ENCODE measurements at places on chromosomes 3 and 15.

DNA sequence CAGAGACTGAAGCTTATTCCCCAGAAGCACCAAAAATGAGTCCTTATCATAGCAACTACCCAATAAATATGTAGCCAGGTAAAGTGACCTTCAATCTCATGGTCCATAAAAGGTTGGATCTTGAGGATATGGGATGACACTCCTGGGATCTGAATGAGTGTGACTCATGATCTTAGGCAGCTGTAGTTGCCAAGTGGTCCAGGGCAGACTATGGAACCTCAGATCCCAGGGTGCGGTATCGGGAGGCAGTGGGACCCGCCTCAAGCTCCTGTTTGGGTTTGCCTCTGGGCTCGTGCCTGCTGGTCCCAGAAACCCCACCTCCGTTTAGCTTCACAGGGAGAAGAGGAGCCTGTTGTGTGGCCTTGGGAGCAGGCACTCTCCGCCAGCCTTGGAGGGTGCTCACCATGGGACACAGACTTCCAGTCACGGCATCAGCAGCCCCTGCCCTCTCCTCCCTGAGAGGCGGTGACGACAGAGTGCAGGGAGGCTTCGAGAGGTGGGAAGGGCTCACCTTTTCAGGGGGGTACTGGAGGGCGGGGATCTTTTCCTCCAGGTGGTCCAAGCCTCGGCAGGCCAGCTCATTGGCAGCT, 8.1 kb downstream of the PLIN1 start:
- no peak for DNase-seq

DNA sequence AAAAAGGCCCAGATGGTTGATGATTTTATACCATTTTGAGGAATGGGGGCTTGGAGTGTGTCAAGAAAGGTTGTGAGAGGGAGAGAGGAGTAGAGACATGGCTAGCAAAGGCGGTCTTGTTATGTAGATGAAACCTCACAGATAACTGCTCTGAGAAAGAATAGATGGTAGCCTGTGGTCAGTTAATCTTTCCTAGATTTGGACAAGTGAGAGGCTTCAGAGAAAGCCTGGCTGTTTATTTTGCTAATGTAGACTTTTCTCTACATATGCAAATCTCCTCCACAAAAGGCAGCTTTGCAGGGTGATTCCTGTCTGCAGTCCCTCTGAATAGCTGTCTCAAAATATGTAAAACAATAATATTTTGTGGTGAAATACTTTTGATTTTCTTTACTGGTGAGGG, 177.3 kb downstream of the OTOL1 start:
- DNase-seq, result no peak

DNA sequence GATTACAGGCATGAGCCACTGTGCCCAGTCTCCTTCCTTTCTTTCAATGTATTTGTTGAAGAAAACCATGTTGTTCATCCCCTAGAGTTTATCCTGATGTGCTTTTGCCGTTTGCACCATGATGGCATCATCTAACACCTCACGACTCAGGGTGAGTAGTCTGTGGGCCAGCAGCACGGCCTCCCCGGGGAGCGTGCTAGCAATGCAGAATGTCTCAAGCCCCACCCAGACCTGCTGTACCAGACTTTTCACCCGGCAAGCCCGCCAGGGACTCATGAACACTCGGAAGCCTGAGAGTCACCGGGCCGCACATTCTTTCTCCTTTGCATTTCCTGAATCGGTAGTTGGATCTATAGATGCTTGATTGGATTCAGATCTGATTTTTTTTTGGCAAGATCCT, 64.6 kb downstream of the RPN1 start:
- no peak for DNase-seq

DNA sequence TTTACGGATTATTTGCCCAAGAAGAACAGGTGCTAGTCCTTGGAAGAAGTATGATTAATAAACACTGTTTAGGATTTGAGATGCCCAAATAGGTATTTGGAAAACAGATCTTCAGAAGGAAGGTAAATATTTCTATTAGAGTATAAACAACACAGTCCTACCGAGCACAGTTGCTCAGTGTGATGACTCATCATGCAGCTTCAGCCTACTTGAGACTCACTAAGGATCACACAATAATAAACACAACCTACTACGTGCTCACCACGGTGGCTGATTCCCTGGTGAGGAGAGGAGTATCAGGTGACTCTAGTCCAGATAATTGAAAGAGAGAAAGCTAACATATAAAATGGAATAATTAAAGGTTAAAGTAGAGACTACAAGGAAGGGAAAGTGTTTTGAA, 72.0 kb downstream of the PDZRN3 start:
- DNase-seq, result no peak

GRCh38 chr3:188133646-188134045, 20.3 kb upstream of the LPP start:
- DNase-seq, result no peak

DNA sequence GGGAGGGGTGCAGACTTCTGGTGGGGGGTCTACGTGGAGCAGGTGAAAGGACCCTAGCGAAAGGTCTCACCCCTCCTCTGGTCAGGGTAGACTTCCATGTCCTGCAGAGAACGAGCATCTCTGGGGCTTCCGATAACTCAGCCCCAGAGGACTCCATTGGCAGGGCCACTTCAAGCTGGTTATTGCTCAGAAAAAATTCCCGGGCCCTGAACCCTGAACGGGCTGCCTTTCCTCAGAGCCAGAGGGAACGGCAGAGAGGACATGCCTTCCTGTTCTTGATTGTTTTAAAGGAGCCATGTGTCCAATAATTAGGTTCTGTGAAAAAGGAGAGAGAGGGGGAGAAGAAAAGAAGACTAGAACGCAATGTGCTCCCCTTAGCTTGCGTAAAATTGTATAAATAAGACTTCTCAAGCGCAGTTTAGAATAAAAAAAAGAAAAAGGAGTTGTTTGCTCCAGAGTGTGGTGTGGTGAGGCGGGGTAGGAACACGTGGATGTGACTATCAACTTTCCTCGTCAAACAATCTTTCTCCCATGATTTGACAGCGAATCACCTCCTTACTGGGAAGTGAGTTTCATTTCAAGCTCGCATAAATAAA, 193.4 kb upstream of the UBE2E1 start:
- DNase-seq, result no peak

DNA sequence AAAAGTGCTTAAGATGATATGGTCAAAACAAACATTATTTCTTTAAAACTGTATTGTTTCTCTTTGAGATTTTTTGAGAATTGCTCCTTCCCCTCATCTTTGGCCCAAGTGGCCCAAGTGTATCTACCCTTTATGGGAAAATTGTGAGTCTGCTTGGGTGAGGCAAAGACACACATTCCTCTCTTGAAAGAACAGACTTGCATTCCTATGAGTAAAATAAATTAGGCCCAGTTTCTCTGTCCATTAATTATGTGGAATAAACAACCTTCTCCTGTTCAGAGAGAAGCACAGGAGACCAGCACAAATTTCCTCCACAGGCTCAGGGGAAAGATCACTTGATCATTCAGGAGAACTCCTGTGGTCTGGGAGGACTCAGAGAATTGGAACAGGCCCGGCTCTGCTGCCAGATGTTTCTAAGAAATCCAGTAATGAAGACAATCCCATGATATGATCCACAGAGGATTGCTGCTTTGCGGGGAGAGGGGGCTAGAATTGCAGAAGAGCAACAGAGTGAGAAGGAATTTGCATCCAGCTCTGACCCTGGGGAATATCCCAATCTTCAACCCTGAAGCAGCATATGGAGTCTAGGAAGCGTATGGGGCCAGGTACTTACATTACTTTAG, 53.8 kb upstream of the BOC start:
- DNase-seq, result no peak

- DNase-seq, result no peak
These were observed 26.9 kb upstream of the ADCY5 start for GRCh38 chr3:123475786-123476185.

- no peak for DNase-seq
These were observed 8.7 kb upstream of the TRIM69 start for GRCh38 chr15:44727485-44728231.

- no peak for DNase-seq
These were observed 152.6 kb downstream of the ZNF621 start for GRCh38 chr3:40677321-40677720.

GRCh38 chr3:17544632-17545031, 197.8 kb downstream of the TBC1D5 start:
- no peak for DNase-seq

GRCh38 chr15:91110407-91110806, 10.3 kb downstream of the SV2B start:
- DNase-seq, result no peak

DNA sequence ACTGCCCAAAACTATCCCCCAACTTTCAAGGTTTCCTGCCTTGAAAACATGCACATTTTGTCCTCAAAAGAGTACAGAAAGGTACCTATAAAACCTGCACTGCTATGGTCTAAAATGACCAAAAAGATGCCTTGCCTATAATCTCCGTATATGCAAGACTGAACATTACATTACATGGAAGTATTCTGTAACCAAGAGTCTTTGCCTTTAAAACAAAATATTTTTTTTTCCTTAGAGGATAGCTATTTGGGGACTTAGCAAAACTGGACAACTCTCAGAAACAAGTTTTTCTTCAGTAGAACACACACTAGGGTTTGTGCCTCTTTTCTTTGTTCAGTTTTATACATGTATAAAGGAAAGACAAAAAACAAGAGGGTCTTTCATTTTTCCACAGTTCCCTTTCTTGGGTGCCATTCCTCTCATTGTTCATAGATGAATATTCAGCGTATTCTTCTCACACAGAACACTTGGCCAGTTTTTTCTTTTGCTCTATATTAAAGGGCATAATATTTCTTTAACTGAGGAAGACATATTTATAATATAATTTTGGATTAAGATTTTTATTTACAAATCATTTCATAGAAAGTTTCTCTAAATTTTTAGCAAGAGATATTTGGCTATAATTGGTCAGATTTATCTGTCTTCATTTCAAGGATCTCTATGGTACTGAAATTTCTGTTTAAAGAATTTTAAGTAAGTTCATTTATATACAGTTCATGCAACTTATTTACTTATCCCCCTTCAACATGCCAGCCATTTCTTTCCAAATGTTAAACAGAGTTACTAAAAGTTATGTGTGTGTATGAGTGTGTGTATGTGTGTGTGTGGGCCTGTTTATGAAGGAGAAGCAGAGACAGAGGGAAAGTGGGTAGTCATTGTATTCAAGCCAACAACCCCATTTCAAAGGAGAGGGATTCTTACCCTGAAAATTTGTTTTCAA, 142.6 kb downstream of the ZBTB20 start:
- DNase-seq, result no peak

DNA sequence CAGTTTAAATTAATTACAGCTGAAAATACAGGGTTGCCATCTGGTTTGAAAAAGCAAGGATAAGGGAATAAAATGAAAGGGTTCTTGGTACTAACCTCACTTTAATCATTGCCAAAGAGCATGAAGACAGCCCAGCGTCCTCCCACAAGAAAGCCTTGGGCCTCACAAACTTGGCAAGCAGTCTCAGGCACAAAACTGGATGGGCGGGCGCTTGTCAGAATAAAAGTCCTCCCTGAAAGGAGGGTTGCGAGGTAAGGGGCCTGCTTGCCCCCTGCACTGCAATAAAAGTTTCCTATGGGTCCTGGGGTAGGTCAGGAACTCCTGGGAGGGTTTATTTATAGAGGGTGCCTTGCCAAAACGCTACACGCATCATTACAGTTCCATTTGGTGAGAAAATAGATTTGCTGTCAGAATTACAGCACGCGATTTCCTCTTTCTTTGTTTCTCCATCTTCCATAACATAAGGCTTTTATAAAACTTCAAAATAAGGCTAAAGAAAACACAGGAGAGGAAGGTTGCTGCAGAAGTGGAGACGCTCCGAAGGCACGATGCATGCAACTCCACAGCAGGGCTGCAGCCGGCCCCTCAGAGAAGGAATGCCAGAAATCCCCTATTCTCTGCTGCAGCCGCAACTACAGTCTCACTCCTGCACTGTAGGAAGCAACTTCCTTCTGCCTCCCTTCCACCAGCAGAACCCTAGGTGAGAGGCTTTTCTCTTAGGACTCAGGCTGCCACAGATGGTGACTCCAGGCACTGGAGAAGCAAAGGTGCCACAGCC, 61.3 kb downstream of the VGLL4 start:
- no peak for DNase-seq

DNA sequence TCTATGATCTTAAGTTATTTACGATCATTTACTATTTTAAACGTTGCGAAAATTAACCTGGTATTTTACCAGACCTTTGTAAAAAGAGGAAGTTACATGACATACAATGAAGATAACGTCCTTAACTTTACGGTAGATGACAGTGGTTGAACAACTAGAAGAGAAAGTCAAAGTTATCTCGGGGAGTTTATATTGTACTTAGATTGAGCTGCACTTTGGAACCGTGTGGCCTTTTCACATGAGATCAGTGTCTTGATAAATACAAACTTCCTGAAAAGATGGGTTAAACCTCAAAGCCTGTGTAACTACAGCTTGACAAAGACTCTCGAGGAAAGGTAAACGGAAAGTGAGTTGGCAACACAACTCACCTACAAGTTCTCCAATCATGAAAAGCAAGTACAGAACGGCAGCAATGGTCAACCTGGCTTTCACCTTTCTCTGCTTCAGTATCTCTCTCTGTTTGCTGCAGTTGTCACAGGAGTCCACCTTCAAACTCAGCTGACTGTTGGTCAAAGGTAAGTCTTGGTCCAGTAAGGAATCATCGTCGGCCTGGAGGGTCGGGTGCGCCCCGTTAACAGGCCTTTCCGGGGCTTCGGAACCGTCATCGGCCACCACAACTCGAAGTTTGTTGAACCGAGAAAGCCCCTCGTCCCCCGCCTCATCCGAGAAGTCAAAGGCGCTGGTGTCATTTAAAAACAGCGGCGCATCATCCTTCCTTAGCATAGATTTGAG, 793 bp downstream of the SLC30A4 start:
- no peak for DNase-seq

- no peak for DNase-seq
These were observed 42.7 kb upstream of the SYNM start for GRCh38 chr15:99062226-99062625.

GRCh38 chr3:4828279-4829030, 150.8 kb upstream of the BHLHE40 start:
- DNase-seq, result no peak

DNA sequence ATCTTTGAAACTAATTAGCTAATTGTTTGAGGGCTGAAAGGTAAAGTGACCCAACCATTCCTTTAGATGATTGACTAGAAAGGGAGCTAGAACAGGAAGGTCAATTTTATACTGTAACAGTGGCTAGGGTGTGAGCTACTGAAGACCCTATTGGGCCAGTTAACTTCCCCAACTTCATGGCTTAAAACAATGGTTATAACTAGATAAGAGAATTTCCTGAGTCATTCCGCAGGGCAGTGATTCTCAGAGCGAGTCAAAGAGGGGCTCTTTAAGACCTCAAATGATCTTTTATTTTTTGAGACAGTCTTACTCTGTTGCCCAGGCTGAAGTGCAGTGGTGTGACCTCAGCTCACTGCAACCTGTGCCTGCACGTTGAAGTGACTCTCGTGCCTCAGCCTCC, 33.7 kb upstream of the TTBK2 start:
- DNase-seq, result no peak

DNA sequence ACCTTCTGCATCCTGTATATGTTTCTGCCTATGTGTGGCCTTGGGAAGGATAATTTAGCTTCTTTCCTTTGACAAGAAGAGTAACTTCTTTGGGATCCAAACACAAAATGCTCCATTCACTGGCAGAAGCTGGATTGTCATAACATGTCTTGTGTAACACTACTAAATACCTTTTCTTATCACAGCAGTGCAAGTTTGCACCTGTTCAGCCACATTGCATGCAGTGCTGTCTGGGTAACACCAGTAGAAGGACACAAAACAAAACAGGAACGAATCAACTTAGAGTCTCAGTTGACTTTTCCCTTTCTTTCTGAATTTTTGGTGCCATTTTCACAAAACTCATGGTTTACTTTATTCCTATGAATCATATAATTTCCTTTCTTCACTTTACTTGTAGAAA, 43.6 kb upstream of the TNIK start:
- no peak for DNase-seq
